Hepatic stellate cell (primary cell): ENCODE measurements at places on chromosomes 3 and 15.

DNA sequence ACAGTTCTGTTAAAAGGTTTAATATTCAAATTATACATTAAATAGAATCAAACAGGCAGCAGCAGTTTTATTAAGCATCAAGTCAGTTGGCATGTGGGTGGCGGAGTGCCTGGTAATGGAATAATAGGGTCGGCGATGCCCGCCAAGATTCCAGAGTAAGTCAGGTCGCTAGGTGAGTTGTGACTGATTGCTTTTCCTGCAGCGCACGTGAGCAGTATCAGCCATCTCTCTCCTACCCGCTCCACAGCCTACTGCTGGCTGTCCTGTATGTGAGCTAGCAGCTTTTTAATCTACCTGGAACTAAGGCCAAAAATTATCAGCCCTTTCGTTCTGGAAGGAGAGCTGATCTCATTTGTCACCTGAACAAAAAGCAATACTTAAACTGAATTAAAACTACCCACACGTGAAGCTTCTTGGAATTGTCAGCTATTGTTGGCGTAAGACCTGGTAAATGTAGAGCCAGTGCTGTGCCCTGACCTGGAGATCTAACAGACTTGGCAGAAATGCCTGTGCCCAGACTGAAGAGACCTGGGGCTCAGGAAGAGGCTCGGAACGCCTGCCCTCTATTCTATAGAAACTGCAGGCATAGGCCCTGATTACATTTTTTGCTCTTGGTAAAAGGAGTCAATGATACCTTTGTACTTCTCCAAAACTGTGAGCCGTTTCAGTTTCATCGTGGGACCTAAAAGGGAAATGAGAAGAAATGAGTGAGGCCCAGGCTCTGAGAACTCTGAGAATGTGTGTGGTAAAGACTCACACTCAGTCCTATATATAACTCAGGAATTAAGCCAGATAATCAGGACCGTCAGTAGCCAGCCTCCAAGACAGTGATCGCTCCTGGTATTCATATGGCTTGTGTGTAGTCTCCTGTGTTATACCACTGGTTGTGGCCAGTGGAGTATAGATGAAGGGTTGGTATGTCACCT lies 21.9 kb downstream of the IDH3A start:
- no peak for DNase-seq

GRCh38 chr3:159829056-159829455 lies 159.6 kb upstream of the IL12A start:
- no peak for DNase-seq

DNA sequence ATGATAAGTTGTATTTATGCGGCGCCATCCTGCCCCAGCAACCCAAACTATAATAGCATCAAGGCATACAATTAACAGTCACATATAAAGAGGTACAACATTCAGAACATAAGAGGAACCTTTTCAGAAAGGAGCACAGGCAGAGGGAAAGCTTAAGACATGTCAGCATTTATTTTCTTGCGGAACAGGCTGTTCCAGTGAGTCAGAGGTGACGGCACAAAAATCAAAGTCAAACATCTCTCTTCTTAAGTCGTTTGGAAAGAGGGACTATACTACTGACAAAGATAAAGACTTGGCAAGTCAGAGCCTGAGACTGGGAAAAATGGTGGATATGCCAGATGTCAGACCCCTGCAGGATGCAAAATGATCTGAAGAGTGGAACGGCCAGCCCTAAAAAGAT lies 128.4 kb downstream of the CTNNB1 start:
- no peak for DNase-seq

- peak; percentile 1 for DNase-seq
Observed at GRCh38 chr3:22887664-22888291, 315.3 kb upstream of the UBE2E2 start.

DNA sequence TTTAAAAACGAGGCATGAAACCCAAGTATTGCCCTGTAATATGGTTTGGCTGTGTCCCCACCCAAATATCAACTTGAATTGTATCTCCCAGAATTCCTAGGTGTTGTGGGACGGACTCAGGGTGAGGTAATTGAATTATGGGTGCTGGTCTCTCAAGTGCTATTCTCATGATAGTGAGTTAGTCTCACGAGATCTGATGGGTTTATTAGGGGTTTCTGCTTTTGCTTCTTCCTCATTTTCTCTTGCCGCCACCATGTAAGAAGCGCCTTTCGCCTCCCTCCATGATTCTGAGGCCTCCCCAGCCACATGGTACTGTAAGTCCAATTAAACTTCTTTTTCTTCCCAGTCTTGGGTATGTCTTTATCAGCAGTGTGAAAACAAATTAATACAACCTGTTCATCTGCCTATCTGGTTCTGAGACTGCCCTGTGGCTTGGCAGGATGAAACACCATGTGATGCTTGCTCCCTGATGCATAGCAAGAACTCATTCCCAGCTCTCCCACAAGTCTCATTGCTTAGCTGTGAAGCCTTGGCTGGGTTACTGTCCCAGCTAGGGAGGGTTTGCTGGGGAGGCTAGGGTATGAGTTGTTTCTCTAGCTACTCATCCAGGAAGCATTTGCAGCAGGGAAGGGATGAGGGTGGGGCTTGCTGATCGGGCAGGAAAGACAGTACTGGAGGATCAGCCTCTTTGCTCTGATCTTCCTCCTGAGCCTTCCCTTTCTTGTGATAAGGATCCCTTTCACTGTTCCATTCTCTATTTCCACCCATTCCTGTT lies 3.7 kb upstream of the SQOR start:
- DNase-seq: peak; percentile 65

DNA sequence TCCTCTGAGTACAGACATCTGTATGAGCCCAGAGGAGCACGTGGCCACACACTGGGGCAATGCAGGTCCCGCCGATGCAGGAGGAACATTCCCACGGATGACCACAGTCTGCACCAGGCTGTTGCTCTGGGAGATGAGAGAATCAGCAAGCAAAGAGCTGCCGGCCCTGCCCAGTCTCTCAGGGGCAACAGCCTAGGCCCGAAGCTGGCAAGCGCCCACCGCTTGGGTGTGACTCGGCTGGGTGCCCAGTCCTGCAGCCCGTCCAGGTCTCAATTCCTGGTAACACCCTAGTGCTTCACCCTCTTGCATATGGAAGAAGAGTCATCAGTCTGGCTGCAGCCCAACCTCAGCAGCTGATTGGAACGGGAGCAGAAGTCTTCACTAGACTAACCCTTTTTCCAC lies 153.7 kb upstream of the HES1 start:
- no peak for DNase-seq

GRCh38 chr3:197394464-197395321 lies 96.3 kb upstream of the DLG1 start:
- DNase-seq: peak; percentile 32

GRCh38 chr3:16589867-16590624 lies 15.2 kb downstream of the DAZL start:
- no peak for DNase-seq

DNA sequence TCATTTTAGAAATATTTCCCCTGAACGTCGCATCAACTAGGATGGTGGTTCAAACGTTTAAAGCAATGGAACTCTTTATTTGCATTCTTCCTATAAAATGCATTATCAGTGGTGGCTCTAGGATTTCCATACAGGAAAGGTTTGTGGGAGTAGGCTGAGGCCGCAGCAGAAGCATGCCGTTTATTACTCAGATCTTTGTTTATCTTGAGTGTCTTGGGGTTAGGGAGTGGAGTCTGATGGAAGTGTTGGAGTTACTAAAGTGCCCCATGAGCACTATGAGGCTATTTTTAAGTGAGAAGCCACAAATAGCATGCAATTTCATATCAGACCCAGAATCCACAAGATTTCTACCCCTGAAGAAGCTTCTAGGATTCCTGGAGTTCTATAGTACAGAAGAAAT lies 26.2 kb downstream of the ATOSA start:
- DNase-seq: peak; percentile 6

GRCh38 chr3:124791639-124792151 lies 61.4 kb downstream of the UMPS start:
- DNase-seq: no peak

GRCh38 chr3:194711913-194712312 lies 26.2 kb downstream of the FAM43A start:
- DNase-seq: peak; percentile 50

DNA sequence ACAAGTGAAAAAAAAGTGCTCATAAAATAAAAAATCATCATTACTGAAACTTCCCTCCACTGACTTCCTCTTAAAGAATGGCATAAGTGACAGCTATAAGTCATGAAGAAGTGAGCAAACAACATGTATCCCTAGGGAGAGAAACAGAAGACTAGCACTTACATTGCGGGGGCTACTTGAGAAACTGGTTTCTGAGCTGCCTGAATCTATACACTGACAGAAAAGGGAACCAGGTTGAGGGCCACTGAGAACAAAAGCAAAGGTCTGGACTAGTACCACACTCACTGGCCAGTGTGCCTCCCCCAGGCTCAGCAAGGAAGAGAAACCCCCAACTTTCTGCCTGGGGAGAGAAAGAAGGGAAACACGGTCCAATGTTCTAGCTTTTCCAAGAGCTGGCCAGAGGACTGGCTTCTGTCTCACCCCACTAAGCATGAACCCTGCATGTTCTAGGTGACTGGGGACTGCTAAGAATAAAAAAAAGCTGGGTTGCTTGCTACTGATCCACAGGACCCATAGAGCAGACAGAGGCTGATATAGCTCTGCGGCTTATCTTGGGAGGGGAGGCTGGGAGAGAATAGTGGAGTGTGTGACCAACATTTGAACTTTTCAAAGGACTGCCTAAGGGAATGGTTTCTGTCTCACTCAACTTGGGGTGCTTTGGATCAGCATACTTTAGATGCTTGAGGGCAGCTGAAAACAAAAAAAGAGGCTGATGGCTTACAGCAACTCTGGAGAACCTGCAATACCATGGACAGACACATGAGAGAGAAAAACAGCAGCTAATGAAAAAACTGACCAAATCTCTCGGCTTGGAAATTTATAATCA lies 8.1 kb downstream of the RAD18 start:
- DNase-seq: peak; percentile 46

DNA sequence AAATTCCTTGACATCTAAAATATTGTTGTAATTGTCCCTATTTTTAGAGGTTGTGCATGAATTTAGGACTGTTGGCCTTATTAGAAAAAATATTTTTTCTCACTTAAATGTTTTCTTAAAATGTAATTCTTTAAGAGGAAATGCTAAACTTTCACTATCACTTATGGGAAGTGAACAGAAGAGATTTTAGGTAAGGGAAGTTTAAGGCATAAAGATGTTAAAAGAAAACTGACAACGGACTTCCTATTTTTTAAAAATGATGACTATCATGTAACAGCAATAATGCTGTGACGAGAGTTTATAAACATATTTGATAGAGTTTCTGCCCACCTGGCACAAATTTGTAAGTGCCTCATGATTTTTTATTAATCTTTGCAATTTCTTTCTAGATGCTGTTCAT lies 3.1 kb downstream of the C3orf38 start:
- DNase-seq: no peak

- no peak for DNase-seq
Observed at GRCh38 chr3:53729159-53729558, 117.1 kb downstream of the CHDH start.
